CD14-positive monocyte (primary cell): ENCODE measurements at places on chromosomes 11 and 22. TPM values are rescaled to one million over a fixed set of nuclear protein-coding genes. Genes with fewer than 3 reads are reported as not detected.

DNA sequence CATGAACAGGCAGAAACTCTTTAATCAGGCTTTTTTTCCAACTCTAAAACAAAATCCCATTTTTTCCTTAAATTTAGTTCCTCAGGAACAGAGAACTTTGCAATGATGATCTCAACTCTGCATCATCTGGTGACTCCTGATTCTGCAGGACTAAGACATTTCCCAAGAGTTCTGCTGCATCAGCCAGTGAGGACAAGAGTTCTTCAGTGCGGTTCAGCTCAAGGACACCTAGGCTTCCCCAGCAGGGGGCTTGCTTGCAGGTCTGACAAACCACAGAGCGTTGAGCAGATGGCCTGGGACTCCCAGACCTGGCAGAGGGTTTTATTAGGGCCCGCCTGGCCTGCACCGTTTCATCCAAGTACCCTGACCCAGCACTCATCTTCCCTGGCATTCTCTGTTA lies 6.4 kb downstream of the CDCA5 start:
- DNase-seq = no peak

PUS3 gene
- polyA plus RNA-seq = 1.2 and 2.0 TPM in 2 replicates

DNA sequence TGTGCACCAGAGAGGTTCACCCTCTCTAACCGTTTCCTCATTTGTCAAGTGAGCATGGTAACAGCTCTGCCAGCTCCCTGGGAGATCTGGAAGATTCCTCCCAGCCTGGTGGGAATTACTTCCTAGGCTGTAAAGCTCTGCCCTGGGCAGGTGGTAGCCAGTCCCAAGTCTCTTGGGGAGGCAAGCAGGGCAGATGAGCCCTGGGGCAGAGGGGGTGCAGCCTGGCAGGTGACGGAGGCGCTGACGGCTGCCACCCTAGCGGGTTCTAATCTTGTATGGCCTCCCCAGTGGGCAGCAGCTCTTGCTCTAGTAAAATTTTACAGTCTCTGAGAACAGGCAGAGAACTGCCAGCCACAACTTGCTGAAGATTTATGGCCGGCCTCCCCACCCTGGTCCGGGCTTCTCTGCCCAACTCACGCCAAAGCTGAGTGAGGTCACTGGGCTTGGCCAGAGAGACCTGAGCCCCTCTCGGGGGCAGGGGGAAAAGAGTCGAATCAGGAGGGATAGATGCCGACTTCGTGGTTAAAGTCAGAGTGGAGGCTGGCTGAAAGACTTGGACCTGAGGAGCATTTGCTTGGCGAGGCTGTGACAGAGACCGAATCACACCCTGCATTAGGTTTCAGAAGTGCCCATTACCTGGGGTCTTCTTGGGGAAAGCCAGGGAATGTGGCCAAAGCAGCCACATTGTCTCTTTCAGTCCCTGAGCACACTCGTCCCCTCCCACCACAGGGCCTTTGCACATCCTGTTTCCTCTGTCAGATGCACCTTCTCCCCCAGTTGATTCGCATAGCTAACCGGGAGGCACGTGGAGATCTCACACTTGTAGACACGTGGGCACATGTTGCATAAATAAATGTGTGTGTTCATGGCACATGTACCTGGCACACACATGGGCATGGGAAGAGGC lies 188.2 kb downstream of the MN1 start:
- no peak for DNase-seq

- peak; percentile 92 for DNase-seq
Observed at GRCh38 chr11:48008951-48009270, 28.6 kb downstream of the PTPRJ start.

DNA sequence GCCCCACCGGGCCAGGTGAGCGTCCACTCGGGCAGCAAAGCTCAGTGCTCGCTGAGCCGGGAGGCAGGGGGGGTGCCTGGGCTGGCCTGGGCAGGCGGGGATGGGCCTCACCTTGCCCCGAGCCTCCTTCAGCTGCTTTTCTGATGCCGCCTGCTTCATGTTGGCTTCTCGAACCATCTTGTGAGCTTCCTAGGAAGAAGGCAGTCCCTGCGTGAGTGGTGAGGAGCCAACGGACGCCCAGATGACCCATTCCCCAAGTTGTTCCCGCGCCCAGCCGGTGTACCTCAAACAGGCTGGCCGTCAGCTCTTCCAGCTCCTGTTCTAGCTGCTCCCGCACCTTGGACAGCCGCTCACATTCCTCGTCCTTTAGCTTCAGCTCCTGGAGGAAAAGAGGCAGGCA lies 10.1 kb downstream of the RAB3IL1 start:
- no peak for DNase-seq

DNA sequence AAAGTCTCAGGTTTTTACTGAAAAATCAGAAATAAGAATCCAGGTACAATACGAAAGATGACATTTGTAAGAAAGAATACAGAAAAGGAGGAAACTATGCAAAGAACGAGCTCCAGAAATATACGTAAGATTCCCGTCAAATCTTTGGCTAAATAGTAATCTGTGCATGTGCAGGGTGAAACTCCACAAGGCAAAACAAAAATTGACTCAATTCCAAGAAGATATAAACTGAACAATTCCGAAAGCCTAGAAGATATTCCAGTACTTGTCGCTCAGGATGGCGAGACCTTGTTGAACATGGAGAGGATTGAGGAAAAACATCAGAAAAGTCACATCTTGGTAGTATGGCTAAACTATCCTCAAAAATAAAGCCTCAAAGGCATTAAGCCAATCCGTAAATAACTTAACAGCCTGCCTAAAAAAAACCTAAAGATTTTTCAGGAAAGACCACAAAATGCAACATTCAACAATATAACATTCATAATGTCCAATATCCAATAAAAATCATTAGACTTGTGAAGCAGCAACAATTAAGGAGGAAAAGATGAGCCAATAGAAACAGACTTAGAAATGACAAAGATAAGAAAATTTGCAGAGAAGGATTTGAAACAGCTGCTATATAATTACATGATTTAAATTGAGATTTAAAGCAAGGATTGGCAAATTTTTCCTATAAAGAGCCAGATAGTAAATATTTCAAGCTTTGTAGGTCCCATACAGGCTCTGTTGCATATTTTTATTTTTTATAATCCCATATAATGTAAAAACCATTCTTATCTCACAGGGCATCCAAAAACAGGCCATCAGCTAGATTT lies 166.4 kb upstream of the UBASH3B start:
- no peak for DNase-seq

GRCh38 chr11:3880724-3881123 lies 25.3 kb downstream of the STIM1 start:
- DNase-seq = peak; percentile 66

DNA sequence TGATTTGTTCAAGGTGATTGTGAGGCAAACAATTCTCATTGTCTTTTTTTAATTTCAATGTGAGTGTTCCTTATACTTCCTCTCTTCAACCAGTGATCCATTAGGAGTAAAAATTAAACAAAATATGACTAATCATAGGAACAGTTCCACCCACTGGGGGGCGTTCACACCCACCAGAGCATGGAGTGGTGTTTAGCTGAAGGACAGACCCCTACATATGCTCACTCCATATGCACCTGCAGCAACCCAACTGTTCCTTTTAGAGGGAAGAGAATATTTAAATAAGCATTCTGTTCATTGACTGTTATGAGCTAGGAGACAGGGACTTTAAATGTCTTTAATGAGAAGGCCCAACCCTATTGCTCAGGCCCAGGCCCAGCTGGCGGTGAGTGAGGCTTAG lies 78.7 kb upstream of the DRD2 start:
- DNase-seq = no peak
